ENCODE measurements at places on chromosomes 1 and 21.
A peak's percentile ranks its signal among the peaks of the same experiment; 100 is the strongest.

DNA sequence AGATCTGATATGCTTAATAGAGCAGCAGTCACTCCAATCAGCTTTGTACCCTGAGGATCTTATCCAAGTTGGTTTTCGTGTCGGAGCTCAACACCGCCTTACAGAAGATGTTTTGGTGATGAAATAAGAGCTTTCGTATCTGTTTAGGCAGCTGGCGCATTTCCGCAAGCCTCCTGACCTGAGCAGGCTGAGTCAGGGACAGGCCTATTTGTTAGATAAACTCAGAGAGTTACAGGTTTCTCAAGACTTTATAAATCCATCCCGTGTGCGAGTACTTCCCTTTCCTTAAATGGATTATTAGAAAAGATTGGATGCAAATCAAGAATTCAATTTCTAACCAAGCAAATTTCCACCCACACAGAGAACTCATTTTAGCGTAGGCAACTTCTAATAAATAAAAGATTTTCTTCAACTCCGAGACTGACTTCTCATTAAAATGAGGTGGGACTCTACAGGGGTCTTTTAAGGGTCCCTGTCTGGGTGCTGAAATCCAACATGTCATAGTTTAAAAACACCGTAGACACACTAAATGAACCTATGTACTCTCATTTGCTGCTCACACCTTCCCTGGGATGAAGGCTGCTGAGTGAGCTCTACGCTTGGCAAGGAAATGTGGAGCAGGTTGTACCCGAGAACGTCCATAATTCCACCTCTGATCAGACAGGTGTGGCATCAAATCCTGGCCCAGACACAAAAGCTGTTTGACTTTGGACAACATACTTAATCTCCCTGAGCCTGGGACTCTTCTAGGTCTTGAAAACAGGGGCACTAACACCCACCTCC is 106.9 kb upstream of the F3 start:
- no peak overlapping the region for H3K27ac ChIP-seq
- H3K27me3 ChIP-seq, result no peaks in the 10 kb centered on the region
- no peak for DNase-seq
- H3K4me3 ChIP-seq, result no peak overlapping the region
- H3K36me3 ChIP-seq, result no peaks in the 10 kb centered on the region
- H3K4me1 ChIP-seq, result no peaks in the 10 kb centered on the region

GRCh38 chr1:51423073-51423821 is 92.9 kb upstream of the TTC39A start:
- H3K36me3 ChIP-seq, result peaks cover 9% of the 10 kb centered on the region
- no peak overlapping the region for H3K4me3 ChIP-seq
- no peaks in the 10 kb centered on the region for H3K4me1 ChIP-seq
- DNase-seq, result no peak
- no peak overlapping the region for H3K27ac ChIP-seq
- H3K27me3 ChIP-seq, result no peaks in the 10 kb centered on the region

- H3K27me3 ChIP-seq, result no peaks in the 10 kb centered on the region
- no peaks in the 10 kb centered on the region for H3K4me1 ChIP-seq
- DNase-seq, result no peak
- H3K36me3 ChIP-seq, result no peaks in the 10 kb centered on the region
- H3K4me3 ChIP-seq, result no peak overlapping the region
These were observed 45.1 kb upstream of the ACTRT2 start for GRCh38 chr1:2976180-2976562.

DNA sequence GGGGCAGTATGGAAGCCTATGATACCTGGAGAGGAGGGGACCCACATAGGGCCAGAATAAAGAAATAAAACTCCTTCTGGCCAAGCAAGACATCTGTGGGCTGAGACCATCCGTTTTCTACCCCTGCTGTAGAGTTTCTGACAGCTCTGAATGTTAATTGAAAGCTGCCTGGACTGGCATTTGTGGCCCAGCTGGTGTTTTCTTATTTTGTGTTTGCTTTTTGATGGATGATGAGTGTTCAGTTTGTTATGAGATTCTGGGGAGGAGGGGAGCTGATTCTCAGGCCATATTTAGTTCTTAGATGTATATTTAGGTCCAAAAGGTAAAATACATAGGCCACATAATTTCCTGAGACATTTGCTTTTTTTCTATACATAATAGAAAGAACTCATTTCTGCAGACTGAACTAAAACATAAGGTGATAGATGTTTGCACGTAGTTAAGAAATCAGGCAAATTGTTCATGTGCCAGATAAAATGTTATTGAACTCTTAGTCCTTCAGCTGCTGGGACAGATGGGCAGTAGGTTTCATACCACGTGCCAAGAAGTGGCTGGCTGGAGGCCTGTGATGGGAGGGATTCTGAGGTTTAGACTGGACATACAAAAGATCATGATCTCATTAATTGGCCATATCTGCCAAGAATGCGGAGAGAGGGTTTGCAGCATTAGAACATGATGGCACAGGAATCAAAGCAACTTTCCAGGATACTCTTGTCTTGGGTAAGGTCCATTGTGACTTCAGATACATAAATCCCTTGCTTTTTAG is 54.1 kb downstream of the DSCAM start:
- no peaks in the 10 kb centered on the region for H3K4me1 ChIP-seq
- H3K36me3 ChIP-seq, result no peaks in the 10 kb centered on the region
- H3K27ac ChIP-seq, result no peak overlapping the region
- no peak for DNase-seq

GRCh38 chr1:15413563-15414444 is 4.1 kb downstream of the EFHD2 start:
- no peaks in the 10 kb centered on the region for H3K36me3 ChIP-seq
- peaks cover 52% of the 10 kb centered on the region for H3K4me1 ChIP-seq
- no peak overlapping the region for H3K4me3 ChIP-seq
- no peaks in the 10 kb centered on the region for H3K27me3 ChIP-seq

DNA sequence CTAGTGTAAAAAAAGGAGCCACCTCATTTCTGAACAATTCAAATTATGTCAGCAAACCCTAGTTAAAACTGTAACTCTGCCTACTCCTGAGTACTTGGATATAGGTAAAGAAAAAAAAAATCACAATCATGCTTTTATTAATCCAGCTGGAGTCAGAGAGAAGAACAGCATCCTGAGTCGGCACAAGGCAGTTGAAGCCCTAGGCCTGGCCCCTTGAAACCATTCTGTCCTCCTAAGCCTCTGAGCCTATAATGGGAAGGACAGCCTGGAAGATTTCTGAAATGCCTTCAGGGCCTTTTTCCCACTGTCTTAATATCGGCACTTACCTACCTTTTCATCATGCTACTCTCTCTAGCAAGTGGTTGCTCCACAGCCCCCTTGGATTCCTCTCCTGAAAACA is 32.5 kb downstream of the CDC42BPA start:
- H3K36me3 ChIP-seq, result no peaks in the 10 kb centered on the region
- no peak overlapping the region for H3K27ac ChIP-seq
- H3K27me3 ChIP-seq, result no peaks in the 10 kb centered on the region
- H3K4me1 ChIP-seq, result no peaks in the 10 kb centered on the region
- no peak overlapping the region for H3K4me3 ChIP-seq
- no peak for DNase-seq

DNA sequence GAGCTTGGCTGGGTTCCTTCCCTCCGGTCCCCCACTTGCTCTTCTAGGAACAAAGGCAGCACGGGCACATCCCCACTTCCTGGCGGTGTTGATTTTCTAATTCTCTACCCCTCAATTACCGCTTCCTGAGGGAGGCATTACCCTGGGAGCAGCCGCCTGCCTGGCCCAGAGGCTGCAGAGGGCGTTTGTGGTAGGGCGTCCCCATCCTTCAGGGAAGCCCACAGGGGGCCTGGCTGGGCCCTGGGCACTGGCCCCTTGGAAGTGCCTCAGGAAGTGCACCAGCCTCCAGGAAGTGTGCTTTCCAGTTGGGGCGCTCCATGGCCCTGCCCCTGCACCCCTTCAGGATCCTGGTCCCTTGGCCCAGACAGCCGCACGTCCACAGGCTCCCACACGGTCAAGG is 42.1 kb upstream of the CASZ1 start:
- H3K36me3 ChIP-seq, result no peaks in the 10 kb centered on the region
- H3K27ac ChIP-seq, result no peak overlapping the region
- H3K4me3 ChIP-seq, result no peak overlapping the region
- H3K4me1 ChIP-seq, result no peaks in the 10 kb centered on the region

GRCh38 chr1:38818175-38818976 is 41.2 kb downstream of the RRAGC start:
- H3K36me3 ChIP-seq, result no peaks in the 10 kb centered on the region
- H3K27ac ChIP-seq, result no peak overlapping the region
- peaks cover 11% of the 10 kb centered on the region for H3K4me1 ChIP-seq
- no peak for DNase-seq
- no peaks in the 10 kb centered on the region for H3K27me3 ChIP-seq

GRCh38 chr1:108000620-108001111 is 35.7 kb upstream of the VAV3 start:
- H3K4me3 ChIP-seq, result no peak overlapping the region
- DNase-seq, result no peak
- H3K36me3 ChIP-seq, result no peaks in the 10 kb centered on the region
- H3K4me1 ChIP-seq, result no peaks in the 10 kb centered on the region

GRCh38 chr1:114585231-114585630 is 3.8 kb upstream of the BCAS2 start:
- no peak for DNase-seq
- peaks cover 6% of the 10 kb centered on the region for H3K4me1 ChIP-seq
- H3K4me3 ChIP-seq, result no peak overlapping the region

DNA sequence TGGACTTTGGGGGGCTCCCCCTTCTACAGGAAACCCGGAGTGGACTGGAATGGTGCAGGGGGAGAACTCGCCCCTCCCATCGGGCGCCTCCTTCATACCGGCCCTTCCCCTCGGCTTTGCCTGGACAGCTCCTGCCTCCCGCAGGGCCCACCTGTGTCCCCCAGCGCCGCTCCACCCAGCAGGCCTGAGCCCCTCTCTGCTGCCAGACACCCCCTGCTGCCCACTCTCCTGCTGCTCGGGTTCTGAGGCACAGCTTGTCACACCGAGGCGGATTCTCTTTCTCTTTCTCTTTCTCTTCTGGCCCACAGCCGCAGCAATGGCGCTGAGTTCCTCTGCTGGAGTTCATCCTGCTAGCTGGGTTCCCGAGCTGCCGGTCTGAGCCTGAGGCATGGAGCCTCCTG is at the start of gene TNFRSF14:
TNFRSF14 (plus strand) TSS at position 95 of the 401 bp plus-strand sequence; CDS start at position 389, 294 bp downstream.
- H3K27ac ChIP-seq, result peak within 1 kb of the TSS; percentile 99
- H3K4me3 ChIP-seq, result peak within 1 kb of the TSS; percentile 87
- peaks cover 25% of the 10 kb centered on the region for H3K4me1 ChIP-seq
- DNase-seq, result no peak

DNA sequence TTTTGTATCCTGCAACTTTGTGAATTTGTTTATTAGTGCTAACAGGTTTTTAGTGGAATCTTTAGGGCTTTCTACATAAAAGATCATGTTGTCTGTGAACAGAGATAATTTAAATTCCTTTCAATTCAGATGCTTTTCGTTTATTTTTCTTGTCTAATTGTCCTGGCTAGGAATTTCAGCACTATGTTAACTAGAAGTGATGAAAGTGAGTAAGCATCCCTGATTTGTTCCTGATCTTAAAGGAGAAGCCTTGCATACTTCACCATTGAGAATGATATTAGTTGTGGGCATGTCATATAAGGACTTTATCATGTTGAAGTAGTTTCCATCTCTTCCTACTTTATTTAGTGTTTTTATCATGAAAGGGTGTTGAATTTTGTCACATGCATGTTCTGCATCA is 23.6 kb upstream of the TRIM67 start:
- no peaks in the 10 kb centered on the region for H3K27me3 ChIP-seq
- H3K4me1 ChIP-seq, result no peaks in the 10 kb centered on the region
- H3K36me3 ChIP-seq, result no peaks in the 10 kb centered on the region
- DNase-seq, result no peak
- no peak overlapping the region for H3K27ac ChIP-seq
- H3K4me3 ChIP-seq, result no peak overlapping the region

GRCh38 chr1:103582464-103582863 is 11.1 kb downstream of the AMY2B start:
- H3K4me1 ChIP-seq, result no peaks in the 10 kb centered on the region
- no peaks in the 10 kb centered on the region for H3K27me3 ChIP-seq
- H3K36me3 ChIP-seq, result no peaks in the 10 kb centered on the region

DNA sequence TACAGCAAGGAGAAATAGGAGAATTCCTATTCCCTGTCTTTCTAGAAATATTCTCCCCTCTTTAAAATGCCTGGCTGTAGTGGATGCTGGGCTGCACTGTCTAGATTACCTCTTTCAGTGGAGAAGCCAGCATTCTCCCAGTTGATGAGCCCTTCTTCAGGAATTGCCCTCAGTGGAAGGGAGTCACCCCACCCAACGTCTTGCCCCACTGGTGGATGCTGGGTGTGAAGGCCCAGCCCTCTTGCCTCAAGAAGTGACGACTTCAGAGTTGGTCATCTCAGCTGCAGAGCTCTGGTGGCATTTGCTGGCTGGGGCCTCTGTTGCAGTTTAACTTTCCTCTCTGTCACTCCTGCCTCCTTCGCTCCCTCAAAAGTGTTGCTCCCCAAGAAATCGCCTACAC is 248.2 kb downstream of the ATG4C start:
- no peak overlapping the region for H3K27ac ChIP-seq
- no peaks in the 10 kb centered on the region for H3K27me3 ChIP-seq
- H3K4me1 ChIP-seq, result no peaks in the 10 kb centered on the region

DNA sequence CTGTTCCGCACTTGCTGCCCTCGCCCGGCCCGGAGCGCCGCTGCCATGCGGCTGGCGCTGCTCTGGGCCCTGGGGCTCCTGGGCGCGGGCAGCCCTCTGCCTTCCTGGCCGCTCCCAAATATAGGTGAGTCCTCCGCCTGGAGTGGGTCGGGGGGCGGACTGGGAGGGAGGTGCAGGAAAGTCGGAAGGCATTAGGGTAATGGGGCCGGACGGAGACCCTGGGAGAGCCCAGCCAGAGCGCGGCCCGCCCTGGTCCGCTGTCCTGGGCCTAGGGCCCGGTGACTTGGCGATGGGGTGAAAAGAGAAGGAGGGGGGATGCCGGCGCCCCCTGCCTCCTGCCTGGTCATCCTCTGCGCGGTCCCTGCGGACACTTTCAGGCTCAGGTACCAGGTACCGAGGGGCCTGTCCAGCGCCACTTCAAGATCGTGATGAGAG is 243 bp downstream of the ADAM15 start:
- H3K27me3 ChIP-seq, result no peaks in the 10 kb centered on the region
- H3K4me1 ChIP-seq, result peaks cover 13% of the 10 kb centered on the region
- H3K36me3 ChIP-seq, result no peaks in the 10 kb centered on the region
- no peak overlapping the region for H3K27ac ChIP-seq

DNA sequence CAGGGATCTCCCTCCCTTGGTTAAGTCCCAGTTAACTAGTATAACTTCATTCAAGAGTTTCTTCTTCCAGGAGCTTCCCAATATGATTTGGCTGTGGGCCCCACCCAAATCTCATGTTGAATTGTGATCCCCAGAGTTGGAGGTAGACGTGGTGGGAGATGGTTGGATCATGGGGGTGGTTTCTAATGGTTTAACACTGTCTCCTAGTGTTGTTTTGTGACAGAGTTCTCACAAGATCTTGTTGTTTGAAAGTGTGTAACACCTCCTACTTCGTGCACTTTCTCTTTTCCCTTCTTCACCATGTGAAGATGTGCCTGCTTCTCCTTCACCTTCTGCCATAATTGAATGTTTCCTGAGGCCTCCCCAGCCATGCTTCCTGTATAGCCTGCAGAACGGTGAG is 251.8 kb upstream of the FGGY start:
- peaks cover 26% of the 10 kb centered on the region for H3K4me1 ChIP-seq
- H3K36me3 ChIP-seq, result no peaks in the 10 kb centered on the region
- no peaks in the 10 kb centered on the region for H3K27me3 ChIP-seq
- no peak for DNase-seq
- no peak overlapping the region for H3K4me3 ChIP-seq

Data from GM12878 (cell line).